ENCODE measurements at places on chromosomes 1 and 21.

GRCh38 chr1:212355230-212355969 is 59.3 kb downstream of the PACC1 start:
- H3K4me3 ChIP-seq = no peak overlapping the region
- H3K36me3 ChIP-seq = peaks cover 25% of the 10 kb centered on the region
- no peaks in the 10 kb centered on the region for H3K27me3 ChIP-seq
- H3K27ac ChIP-seq = no peak overlapping the region
- no peaks in the 10 kb centered on the region for H3K4me1 ChIP-seq

DNA sequence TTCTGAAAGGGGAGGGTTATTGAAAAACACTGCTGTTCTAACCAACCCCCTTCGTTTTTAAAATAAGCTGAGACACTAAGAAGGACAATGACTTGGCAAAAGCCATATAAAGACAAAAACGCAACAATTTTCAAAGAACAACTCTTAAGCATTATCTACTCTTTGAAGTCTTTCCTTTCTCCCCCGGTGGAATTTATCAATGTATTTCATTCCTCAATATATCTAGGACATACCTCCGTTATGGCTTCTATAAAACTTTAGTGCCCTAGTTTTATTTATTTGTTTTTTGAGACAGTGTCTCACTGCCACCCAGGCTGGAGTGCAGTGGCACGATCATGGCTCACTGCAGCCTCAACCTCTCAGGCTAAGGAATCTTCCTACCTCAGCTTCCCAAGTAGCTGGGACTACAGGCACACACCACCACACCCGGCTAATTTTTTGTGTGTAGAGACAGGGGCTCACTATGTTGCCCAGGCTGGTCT is 3.2 kb downstream of the NRDC start:
- H3K36me3 ChIP-seq = no peaks in the 10 kb centered on the region
- H3K4me3 ChIP-seq = no peak overlapping the region
- peaks cover 44% of the 10 kb centered on the region for H3K4me1 ChIP-seq
- H3K27me3 ChIP-seq = no peaks in the 10 kb centered on the region
- no peak for DNase-seq

DNA sequence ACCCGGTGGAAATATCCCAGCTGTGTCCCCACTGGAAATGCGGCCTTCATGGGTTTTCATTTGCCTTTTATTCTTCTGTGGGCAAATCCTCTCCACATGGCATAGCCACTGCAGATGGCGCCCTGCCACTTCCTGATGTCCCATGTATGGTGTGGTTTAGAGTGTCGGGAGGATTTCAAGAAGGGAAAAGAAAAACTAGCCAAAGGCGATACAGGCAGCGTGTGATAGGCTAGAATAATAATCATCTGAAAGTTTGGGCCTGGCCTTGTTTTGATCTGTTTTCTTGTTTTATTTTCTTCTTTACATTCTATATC is 123.6 kb downstream of the PEX14 start:
- H3K27me3 ChIP-seq = no peaks in the 10 kb centered on the region
- no peak overlapping the region for H3K27ac ChIP-seq
- peak; percentile 18 for DNase-seq
- peaks cover 20% of the 10 kb centered on the region for H3K4me1 ChIP-seq
- no peak overlapping the region for H3K4me3 ChIP-seq

DNA sequence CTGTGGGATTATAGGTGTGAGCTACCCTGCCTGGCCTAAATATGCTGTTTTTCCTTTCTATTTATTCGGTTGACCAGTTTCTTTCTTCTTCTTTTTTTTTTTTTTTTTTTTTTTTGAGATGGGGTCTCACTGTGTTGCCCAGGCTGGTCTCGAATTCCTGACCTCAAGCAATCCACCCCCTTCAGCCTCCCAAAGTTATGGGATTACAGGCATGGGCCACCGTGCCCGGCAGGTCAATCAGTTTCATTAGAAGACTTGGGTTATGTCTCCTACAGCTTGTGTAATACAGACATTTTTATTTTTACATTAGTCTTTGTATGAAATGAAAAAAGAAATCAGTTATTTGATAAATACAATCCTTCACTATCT is 61.1 kb downstream of the UCK2 start:
- no peak for DNase-seq
- H3K4me1 ChIP-seq = peaks cover 8% of the 10 kb centered on the region
- no peak overlapping the region for H3K4me3 ChIP-seq
- H3K36me3 ChIP-seq = no peaks in the 10 kb centered on the region

DNA sequence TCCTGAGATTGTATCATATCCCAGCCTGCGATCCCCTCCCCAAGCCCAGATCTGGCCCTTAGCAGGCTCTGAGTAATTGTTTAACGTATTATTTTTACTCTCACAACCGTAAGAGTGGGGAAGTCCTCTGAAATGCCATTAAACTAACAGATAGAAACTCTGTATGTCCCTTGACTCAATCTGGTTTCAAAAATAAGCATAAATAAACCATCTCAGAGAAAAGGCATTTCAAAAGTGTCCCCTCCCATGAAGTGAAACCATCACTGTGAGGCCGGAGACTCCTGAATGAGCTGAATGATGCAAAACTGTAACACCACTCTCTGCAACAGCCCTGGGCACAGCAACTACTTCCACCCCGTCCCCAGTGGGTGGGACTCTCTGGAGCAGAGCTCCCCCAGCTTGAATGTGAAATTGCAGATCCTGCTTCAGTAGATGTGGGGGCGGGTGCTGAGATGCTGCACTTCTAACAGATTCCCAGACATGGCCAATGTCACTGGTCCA is 104.1 kb downstream of the SYF2 start:
- H3K4me3 ChIP-seq = no peak overlapping the region
- no peak overlapping the region for H3K27ac ChIP-seq
- H3K4me1 ChIP-seq = no peaks in the 10 kb centered on the region
- no peaks in the 10 kb centered on the region for H3K36me3 ChIP-seq
- no peaks in the 10 kb centered on the region for H3K27me3 ChIP-seq
- DNase-seq = no peak

DNA sequence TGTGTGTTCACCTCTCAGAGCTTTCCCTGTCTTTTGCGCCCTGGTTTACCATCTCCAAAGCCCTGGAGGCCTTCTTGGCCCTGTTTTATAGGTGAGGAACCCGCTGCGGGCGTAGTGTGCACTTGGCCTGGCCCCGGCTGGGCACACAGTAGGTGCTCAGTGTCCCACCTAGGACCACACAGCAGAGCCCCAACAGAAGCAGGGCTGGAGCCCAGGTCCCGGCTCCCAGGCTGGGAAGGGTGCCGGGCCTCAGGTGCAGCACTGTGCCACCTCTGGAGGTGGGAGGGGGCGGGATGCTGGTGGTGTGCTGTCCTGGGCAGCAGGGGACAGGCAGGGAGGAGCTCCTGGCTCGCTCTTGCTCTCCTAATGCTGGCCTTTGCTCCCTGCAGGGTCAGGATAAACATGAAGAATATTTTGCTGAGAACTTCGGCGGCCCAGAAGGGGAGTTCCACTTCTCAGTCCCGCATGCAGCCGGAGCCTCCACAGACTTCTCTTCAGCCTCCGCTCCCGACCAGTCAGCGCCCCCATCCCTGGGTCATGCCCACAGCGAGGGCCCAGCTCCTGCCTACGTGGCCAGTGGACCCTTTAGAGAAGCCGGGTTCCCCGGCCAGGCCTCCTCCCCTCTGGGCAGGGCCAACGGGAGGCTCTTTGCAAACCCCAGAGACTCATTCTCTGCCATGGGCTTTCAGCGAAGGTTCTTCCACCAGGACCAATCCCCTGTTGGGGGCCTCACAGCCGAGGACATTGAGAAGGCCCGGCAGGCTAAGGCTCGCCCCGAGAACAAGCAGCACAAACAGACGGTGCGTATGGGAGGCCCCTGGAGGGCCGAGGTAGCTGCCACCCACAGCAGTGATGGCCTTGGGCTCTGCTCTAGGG is 24.8 kb downstream of the COQ8A start:
- peaks cover 51% of the 10 kb centered on the region for H3K36me3 ChIP-seq
- no peak overlapping the region for H3K4me3 ChIP-seq
- peak; percentile 16 for DNase-seq
- H3K27me3 ChIP-seq = no peaks in the 10 kb centered on the region
- H3K27ac ChIP-seq = no peak overlapping the region
